PC-3 (cell line): ENCODE measurements at places on chromosomes 16 and 17.

DNA sequence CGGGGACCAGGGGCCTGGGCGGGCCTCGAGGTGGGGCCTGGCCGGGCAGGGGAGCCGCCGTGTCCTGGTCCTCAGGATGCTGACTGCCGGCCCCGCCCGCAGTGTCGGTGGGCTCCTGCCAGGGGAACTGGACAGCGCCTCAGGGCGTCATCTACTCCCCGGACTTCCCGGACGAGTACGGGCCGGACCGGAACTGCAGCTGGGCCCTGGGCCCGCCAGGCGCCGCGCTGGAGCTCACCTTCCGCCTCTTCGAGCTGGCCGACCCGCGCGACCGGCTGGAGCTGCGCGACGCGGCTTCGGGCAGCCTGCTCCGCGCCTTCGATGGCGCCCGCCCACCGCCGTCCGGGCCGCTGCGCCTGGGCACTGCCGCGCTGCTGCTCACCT is 2.3 kb upstream of the PAQR4 start:
- no peak overlapping the region for H3K4me3 ChIP-seq
- no peaks in the 10 kb centered on the region for H3K36me3 ChIP-seq
- H3K4me1 ChIP-seq = peaks cover 22% of the 10 kb centered on the region; the same call in 1 of the 2 replicates
- no peak for DNase-seq
- no peak overlapping the region for H3K27ac ChIP-seq

DNA sequence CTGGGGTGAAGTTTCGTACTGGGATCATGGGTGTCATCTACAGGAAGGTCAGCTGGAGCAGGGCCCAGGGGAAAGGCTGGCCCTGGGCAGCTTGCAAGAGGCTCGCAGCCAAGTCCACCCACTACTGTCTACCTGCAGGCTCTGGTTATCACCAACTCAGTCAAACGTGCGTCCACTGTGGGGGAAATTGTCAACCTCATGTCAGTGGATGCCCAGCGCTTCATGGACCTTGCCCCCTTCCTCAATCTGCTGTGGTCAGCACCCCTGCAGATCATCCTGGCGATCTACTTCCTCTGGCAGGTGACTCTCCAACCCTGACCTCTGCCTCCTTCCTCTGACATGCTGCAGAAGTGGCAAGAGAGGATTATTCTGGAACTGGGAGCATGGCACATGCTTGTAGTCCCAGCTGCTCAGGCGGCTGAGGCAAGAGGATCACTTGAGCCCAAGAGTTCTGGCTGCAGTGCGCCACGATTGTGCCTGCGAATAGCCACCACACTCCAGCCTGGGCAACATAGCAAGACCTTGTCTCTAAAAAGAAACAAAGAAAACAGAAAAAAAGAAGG is 29.2 kb downstream of the ABCC3 start:
- DNase-seq = no peak
- peaks cover 52% of the 10 kb centered on the region for H3K4me1 ChIP-seq
- no peaks in the 10 kb centered on the region; the same call in 1 of the 2 replicates for H3K36me3 ChIP-seq
- H3K27me3 ChIP-seq = no peaks in the 10 kb centered on the region
- H3K4me3 ChIP-seq = no peak overlapping the region

DNA sequence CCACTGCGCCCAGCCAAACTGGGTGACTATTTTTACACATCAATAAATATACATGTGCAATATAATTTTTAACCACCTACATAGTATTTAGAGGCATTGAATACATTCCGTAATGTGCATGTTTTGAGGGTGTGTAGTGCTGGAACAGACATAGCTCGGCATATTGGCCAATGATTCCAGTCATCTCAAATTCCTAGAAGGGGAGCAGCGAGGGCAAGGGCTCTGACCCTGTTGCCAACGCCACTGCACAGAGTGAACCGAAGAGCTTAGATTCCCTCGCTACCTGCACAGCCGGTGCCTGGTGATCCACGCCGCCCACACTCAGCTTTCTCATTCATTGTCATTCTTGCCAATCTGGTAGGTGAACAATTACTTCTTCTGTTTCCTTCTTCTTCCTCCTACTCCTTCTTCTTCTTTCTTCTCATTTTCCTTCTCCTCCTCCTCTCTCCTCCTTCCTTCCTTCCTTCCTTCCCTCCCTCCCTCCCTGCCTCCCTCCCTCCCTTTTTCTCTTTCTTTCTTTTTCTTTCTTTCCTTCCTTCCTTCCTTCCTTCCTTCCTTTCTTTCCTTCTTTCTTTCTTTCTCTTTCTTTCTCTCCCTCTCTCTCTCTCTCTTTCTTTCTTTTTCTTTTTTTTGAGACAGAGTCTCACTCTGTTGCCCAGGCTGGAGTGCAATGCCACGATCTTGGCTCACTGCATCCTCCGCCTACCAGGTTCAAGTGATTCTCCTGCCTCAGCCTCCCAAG is 26.3 kb upstream of the ATP2A3 start:
- no peak for DNase-seq
- no peaks in the 10 kb centered on the region for H3K36me3 ChIP-seq
- no peak overlapping the region for H3K4me3 ChIP-seq
- H3K27me3 ChIP-seq = no peaks in the 10 kb centered on the region
- no peaks in the 10 kb centered on the region for H3K4me1 ChIP-seq

DNA sequence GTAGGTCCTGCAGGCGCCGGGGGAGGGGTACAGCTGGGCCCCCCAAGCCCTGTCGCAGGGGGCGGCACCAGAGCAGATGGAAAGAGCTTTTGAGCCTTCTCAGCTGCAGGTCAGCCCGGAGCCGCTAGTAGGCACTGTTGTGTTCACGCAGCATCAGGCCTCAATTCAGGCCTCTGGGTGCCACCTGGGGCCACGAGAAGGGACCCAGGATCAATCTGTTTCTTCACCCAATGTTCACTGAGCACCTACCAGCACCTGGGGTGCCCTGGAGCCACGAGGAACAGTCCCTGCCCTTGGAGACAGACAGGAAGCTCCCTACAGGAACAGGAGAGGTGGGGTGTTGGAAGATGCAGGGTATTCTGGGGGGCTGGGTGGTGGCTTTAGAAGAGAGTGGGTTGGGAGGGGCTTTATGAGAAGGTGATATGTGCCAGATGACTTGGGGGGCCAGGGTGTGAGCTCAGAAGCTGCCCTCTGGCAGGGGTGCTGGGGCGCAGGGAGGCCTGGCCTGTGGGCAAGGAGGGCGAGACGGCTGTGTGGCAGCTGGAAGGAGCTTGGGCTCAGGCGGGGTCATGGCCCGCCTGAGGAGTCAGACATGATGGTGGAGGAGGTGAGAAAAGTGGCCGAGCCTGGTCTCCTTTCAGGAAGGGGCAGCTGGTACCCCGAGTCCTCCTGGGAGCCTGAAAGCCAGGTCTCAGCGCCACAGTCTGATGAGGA is 121.9 kb upstream of the GSE1 start:
- H3K27ac ChIP-seq = no peak overlapping the region
- H3K4me3 ChIP-seq = no peak overlapping the region
- H3K4me1 ChIP-seq = peaks cover 12% of the 10 kb centered on the region
- no peaks in the 10 kb centered on the region for H3K36me3 ChIP-seq

DNA sequence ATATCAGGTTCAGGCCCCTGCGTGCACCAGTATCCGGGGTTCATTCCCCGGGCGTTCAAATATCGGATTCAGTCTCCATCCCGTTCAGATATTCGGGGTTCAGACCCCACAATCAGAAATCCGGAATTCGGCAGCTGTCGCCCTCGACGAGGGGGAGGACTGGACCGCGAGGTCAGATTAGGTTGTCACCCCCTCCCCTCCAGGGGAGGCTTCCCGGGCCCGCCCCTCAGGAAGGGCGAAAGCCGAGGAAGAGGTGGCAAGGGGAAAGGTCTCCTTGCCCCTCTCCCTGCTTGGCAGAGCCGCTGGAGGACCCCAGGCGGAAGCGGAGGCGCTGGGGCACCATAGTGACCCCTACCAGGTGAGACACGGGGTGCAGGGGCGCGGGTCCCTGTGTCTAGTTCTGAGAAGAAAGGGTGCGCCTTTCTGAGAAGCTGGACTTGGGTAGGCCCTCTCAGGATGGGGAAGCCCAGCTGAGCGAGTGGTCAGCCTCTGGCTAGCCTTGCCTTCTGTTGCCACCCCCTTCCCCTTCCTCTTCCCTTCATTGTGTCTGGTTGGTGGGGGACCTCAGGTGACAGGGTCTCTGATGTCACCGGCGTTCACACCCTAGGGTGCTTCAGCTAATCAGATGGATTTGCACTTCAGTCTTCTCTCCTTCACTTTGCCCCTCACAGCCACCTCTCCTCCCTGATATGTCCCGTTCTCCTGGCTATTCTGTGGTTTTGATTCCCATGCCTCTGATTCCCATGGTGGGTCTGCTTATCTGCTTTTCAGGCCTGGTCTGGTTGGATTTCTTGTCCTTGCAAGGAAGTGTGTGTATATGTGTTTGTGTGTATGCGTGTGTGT is 844 bp downstream of the TAOK2 start:
- DNase-seq = peak; percentile 4
- H3K4me1 ChIP-seq = peaks cover 22% of the 10 kb centered on the region

DNA sequence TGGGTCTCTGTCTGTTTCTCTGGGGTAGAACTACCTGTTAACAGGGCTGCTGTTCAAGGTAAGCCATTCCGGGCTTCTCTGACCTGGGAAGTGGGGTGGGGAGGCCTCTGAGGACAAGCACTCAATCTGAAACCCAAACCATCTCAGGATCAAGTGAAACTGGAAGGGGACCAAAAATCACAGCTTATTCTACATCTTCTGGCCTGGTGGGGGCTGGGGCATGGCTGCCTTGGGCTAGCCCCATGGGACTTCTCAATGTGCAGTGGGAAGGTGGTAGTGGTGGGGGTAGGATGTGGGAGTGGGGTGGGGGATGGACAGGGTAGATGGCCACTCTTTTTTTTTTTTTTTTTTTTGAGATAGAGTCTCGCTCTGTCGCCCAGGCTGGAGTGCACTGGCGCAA is 5.5 kb downstream of the FLOT2 start:
- H3K36me3 ChIP-seq = no peaks in the 10 kb centered on the region
- no peak for DNase-seq
- no peak overlapping the region for H3K27ac ChIP-seq
- H3K27me3 ChIP-seq = no peaks in the 10 kb centered on the region
- H3K4me3 ChIP-seq = no peak overlapping the region

DNA sequence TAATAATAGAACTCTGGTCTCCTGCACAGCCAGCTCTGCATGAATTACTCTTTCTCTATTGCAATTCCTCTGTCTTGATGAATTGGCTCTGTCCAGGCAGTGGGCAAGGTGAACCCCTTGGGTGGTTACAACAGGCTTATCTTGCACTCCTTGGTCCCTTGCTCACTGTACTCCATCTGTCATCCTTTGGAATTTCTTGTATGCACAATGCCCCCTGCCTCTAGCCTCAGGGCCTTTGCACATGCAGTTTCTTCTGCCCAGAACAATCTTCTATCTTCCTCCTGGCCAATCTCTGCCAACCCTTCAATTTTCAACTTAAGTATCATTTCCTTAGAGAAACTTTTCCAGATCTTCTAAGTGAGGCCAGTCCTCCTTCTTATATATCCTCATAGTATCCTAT is 114.7 kb upstream of the NLRP1 start:
- H3K4me1 ChIP-seq = peaks cover 14% of the 10 kb centered on the region
- H3K36me3 ChIP-seq = no peaks in the 10 kb centered on the region
- H3K27ac ChIP-seq = no peak overlapping the region
- no peaks in the 10 kb centered on the region for H3K27me3 ChIP-seq

- no peaks in the 10 kb centered on the region for H3K27me3 ChIP-seq
- H3K36me3 ChIP-seq = no peaks in the 10 kb centered on the region
- no peak overlapping the region for H3K4me3 ChIP-seq
- peak; percentile 74 for DNase-seq
Measured at GRCh38 chr17:40615068-40615840, 32.4 kb downstream of the SMARCE1 start.

- no peaks in the 10 kb centered on the region for H3K27me3 ChIP-seq
- H3K4me1 ChIP-seq = peaks cover 16% of the 10 kb centered on the region
- no peak for DNase-seq
- H3K36me3 ChIP-seq = no peaks in the 10 kb centered on the region
- no peak overlapping the region for H3K4me3 ChIP-seq
- H3K27ac ChIP-seq = no peak overlapping the region
Measured at GRCh38 chr16:85607321-85607765, 5.8 kb upstream of the GSE1 start.

DNA sequence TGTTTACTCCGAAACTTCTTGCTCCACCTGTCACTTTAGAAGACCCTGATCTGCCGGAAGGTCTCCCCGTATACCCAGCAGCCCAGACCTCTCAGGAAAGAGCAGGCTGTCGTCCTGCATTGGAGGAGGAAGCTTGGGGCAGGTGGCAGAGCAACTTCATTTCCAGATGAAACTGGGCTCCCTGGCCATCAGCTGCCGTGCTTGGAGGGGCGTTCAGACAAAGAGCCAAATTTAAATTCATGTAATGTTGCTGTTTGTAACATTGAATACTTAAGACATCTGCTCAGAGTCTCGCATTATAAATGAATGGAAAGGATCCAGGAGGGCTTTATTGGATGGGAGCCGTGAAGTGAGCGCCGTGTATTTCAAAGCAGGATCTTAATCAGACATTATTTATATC is 628.5 kb downstream of the MAF start:
- H3K4me1 ChIP-seq = no peaks in the 10 kb centered on the region
- H3K4me3 ChIP-seq = no peak overlapping the region
- DNase-seq = no peak
- no peaks in the 10 kb centered on the region for H3K27me3 ChIP-seq
- no peaks in the 10 kb centered on the region for H3K36me3 ChIP-seq

GRCh38 chr17:75250009-75250471 is 11.4 kb downstream of the GGA3 start:
- no peak for DNase-seq
- no peaks in the 10 kb centered on the region for H3K4me1 ChIP-seq
- no peak overlapping the region for H3K27ac ChIP-seq
- peaks cover 21% of the 10 kb centered on the region; the same call in 1 of the 2 replicates for H3K36me3 ChIP-seq
- no peaks in the 10 kb centered on the region for H3K27me3 ChIP-seq
- H3K4me3 ChIP-seq = no peak overlapping the region

DNA sequence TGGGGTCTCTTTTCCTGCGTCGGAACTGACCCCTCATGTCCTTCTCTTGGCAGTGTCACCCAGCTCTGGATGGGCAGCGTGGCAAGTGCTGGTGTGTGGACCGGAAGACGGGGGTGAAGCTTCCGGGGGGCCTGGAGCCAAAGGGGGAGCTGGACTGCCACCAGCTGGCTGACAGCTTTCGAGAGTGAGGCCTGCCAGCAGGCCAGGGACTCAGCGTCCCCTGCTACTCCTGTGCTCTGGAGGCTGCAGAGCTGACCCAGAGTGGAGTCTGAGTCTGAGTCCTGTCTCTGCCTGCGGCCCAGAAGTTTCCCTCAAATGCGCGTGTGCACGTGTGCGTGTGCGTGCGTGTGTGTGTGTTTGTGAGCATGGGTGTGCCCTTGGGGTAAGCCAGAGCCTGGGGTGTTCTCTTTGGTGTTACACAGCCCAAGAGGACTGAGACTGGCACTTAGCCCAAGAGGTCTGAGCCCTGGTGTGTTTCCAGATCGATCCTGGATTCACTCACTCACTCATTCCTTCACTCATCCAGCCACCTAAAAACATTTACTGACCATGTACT is 13.2 kb downstream of the IGFBP4 start:
- no peak overlapping the region for H3K4me3 ChIP-seq
- no peak for DNase-seq
- peaks cover 16% of the 10 kb centered on the region for H3K4me1 ChIP-seq
- no peak overlapping the region for H3K27ac ChIP-seq
- peaks cover 47% of the 10 kb centered on the region for H3K36me3 ChIP-seq

GRCh38 chr17:41308251-41308917 is 725 bp downstream of the KRTAP16-1 start:
- no peak overlapping the region for H3K27ac ChIP-seq
- no peaks in the 10 kb centered on the region for H3K27me3 ChIP-seq
- no peak overlapping the region for H3K4me3 ChIP-seq
- H3K4me1 ChIP-seq = no peaks in the 10 kb centered on the region
- DNase-seq = no peak
- no peaks in the 10 kb centered on the region for H3K36me3 ChIP-seq
